ENCODE measurements at places on chromosomes 7 and 10.
A peak's percentile ranks its signal among the peaks of the same experiment; 100 is the strongest.

- DNase-seq: no peak
Observed at GRCh38 chr7:21030237-21030871, 243.7 kb upstream of the SP8 start.

DNA sequence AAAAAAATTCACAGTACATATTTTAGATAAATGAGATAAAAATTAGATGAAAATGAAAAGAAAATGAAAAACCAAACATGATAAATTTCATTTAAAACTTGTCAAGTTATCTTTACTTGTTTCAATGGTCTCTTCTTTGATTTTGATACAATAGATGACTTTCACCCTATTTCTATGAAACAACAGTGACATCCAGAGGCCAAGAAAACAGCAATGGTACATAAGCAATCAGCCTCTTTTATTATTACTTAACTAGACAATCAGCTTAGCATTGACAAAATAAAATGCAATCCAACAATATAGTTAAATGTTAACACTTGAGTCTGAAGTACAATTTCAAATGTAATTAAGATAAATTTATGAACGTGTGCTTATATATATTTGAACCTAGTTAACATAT lies 74.8 kb upstream of the GPR37 start:
- no peak for DNase-seq

DNA sequence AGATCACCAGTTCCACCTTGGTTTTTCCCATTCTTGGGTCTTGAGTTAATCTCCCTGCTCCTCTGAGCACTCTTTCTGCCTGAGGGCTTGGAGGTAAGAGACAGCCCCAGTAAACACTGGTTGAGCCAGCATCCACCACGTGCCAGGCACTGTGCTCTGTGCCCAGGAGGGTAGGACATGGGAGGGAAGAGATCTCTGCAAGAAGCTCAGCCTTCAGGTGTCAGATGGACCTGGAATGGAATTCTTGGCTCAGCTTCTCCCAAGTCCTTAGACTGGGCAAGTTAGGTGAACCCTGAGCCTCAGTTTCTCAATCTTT lies 2.5 kb downstream of the ZYX start:
- DNase-seq: no peak

DNA sequence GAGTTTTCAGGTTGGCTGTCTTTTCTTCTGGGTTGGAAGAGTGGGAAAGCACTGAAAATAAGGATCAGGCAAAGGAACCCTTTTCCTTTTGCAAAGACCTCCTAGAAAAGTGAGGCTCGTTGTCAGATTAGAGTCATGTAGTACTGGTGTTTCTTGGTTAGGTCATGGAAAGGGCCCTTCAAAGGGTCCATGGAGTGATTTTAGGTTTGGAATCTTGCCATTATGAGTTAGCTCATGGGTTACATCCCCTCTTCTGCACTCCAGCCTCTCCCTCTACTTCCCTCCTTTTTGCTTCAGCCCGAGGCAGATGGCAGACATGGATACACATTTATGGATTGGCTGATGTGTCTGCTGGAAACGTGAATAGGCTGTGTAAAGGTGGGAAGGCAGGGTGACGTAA lies 47.0 kb downstream of the CREB5 start:
- no peak for DNase-seq

GRCh38 chr10:84685047-84685660 lies 356.8 kb downstream of the CCSER2 start:
- no peak for DNase-seq

GRCh38 chr10:77492368-77492994 lies 145.1 kb downstream of the KCNMA1 start:
- DNase-seq: no peak

GRCh38 chr10:49113741-49114141 lies 1.6 kb downstream of the VSTM4 start:
- DNase-seq: no peak

DNA sequence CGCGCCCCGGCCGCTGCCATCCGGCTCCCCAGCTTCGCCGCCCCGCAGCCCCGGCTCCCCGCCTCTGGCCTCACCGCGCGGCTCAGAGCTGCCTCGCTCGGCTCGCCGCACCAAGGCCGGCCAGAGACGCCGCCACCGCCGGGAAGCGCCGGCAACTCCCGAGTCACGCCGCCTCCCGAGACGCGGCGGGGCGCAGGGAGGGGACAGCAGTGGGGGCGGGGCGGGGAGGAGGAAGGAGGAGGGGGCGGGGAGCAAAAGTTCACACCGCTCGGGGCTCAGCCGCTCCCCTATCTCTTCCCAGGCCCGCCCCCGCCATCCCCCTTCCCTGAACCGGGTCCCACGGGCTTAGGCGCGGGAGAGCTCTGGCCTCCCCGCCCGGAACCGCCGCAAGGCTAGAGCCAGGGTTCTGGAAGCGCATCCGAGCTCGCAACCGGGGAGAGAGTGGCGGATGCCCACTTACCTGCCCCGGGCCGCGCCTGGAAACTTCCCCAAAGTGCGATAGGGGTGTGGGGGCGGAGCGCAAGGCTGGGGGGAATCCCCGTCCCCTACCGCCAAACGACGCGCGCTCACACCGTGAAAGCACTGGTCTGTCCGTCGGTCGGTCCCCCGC lies 1.0 kb downstream of the CHST15 start:
- peak; percentile 10 for DNase-seq

- DNase-seq: no peak
Observed at GRCh38 chr7:141418066-141418465, 133.1 kb upstream of the AGK start.

GRCh38 chr10:83536426-83536825 lies 602.9 kb upstream of the GHITM start:
- no peak for DNase-seq

DNA sequence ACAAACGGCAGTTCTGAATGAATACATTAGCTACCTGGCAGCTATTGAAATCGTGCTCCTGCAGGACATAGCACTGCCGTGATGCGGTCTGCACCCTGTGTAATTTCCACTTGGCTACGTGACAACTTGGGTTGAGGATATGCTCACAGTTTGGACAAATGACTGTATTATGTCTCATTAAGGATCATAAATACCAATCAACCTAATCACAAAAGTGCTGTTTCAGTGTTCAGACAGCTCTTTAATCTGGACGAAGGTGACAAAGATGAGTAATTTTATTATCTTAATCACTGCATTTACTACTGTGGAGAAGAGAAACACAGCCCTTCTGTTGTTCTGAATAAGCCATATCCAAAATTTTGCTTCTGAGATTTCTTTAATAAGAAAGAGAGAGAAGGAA lies 210.8 kb upstream of the PFKP start:
- DNase-seq: no peak

- DNase-seq: no peak
Observed at GRCh38 chr7:23788843-23789242, 78.8 kb downstream of the STK31 start.

DNA sequence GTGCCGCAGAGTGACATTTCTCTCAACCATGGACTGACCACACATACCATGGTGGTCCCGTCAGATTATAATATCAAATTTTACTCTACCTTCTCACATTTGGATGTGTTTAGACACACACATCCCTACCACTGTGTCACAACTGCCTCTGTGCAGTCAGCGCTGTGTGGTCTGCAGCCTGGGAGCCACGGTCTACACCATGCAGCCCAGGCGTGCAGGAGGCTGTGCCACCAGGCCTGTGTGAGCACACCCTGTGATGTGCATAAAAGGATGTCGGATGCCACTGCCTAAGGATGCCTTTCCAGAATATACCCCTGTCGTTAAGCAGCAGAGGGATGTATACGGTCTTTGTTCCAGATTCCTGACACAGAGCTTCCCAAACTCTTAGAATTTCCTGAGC lies 150.4 kb downstream of the TCERG1L start:
- DNase-seq: no peak

DNA sequence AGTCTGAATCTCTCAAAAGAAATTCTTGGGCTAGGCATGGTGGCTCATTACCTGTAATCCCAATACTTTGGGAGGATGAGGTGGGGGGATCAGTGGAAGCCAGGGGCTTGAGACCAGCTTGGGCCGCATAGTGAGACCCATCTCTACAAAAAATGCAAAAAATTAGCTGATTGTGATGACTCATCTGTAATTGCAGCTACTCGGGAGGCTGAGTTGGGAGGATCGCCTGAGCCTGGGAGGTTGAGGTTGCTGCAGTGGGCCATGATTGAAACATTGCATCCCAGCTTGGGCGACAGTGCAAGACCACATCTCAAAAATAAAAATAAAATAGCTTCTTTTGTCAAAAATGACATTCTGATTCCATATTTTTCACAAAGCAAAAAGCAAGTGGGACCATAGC lies 644.8 kb upstream of the FOXK1 start:
- no peak for DNase-seq

- no peak for DNase-seq
Observed at GRCh38 chr7:157693521-157694375, 356.9 kb downstream of the DNAJB6 start.

GRCh38 chr7:126450269-126450671 lies 802.5 kb downstream of the GRM8 start:
- no peak for DNase-seq

Measured in stimulated activated CD8-positive, alpha-beta memory T cell treated with anti-CD3 and anti-CD28 coated beads, Interleukin-15, amount 100 ng/mL, for 48 hours (primary cell).